ENCODE measurements at places on chromosomes 13 and 19. TPM values are rescaled to one million over a fixed set of nuclear protein-coding genes. Genes with fewer than 3 reads are reported as not detected.

Gene ZNF681
- polyA plus RNA-seq = 6.9 TPM

Gene MYH14
- polyA plus RNA-seq = 0.71 TPM

Gene ASF1B
- polyA plus RNA-seq = 19.4 TPM

Gene JAK3
- 2.3 TPM for polyA plus RNA-seq

Gene APC2
- 1.3 TPM for polyA plus RNA-seq

Gene URAD
- polyA plus RNA-seq = not detected

Gene MIPEP
- 9.2 TPM for polyA plus RNA-seq

Gene TGFBR3L
- 0.24 TPM for polyA plus RNA-seq

GRCh38 chr13:98761126-98761985, 8.9 kb upstream of the SLC15A1 start:
- DNase-seq = no peak

DNA sequence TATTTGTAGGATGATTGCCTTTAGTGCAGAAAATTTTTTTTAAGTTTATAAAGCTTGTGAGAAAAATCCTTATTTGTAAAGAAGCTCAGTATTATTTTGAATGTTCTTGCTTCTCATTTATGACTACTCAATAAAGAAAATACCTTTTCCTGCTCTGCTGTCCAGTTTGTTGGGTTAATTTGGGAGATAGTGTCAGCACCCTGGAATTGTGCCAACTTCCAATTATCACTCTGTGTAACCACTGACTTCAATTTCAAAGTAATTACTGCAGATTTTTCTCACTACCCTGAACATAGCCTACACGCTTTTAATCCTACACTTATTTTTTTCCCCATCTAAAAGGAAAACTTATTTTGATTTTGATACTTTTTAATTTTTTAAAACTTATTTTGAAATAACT, 93.1 kb downstream of the GGACT start:
- no peak for DNase-seq

- no peak for DNase-seq
Measured at GRCh38 chr13:37686501-37686900, 87.9 kb upstream of the POSTN start.

GRCh38 chr13:73954808-73955207, 179.4 kb downstream of the KLF12 start:
- no peak for DNase-seq

DNA sequence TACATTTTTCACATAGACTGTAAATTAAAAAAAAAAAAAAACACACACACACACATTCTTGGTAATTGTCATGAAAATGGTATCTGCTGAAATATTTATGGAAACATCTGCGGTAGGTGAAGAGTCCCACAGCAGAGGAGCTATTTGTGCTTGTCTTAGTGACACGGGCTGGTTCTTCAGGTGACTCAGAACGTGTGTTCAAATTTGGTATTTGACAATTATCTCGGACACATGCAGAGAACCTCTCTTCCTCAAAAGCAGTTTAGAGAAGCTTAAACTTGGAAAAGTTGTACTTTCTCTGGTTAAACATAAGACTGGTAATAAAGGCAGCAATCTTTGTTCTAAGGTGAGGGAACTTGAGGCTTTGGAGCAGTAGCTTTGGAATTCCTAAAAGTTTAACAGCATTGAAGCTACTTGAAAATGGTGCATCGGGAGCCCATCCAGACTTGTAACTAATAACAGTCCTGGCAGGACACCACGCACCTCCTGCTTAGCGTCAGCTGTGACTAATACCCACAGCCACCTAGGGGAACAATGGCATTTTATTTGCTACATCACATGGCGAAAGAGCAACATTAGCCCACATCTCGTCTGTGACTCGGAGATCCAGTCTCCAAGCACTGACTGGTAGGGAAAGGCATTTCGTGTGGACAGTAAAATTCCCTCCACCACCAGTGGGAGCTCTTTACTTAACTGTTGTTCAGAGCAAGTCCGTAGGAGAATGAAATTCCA, 1505.1 kb upstream of the SLC10A2 start:
- peak; percentile 61 for DNase-seq

DNA sequence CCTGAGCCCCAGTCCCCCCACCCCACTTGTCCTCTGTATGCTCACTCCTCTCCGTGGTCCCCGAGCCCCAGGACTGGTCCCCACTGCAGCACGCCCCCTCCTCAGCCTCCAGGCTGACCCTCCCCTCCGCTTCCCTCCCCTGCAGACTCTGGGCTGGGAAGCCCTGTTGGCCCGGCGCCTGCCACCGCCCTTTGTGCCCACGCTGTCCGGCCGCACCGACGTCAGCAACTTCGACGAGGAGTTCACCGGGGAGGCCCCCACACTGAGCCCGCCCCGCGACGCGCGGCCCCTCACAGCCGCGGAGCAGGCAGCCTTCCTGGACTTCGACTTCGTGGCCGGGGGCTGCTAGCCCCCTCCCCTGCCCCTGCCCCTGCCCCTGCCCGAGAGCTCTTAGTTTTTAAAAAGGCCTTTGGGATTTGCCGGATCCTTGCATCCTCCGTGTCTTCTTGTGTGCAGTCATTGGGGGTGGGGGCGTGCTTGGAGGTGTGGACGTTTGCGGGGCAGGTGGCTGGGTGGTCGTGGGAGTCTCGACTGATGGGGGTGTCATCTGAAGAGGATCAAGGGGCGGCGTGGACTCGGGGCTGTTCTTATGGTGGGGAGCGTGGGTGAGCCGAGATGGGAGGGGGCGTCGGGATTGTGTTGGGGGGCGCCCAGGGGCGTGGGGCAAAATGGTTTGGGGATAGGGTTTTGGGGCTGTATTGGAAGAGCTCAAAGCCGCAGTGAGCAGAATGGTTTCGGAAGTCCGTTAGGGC, 3.5 kb downstream of the PTGER1 start:
- DNase-seq = no peak

GRCh38 chr19:4534836-4535658, at the start of gene PLIN5:
TSS of gene PLIN5 (minus strand) at chr19:4535224. CDS start at chr19:4534074, 1,150 bp downstream.
- peak; percentile 65 for DNase-seq

GRCh38 chr13:42696191-42696590, 85.2 kb upstream of the FAM216B start:
- DNase-seq = no peak

DNA sequence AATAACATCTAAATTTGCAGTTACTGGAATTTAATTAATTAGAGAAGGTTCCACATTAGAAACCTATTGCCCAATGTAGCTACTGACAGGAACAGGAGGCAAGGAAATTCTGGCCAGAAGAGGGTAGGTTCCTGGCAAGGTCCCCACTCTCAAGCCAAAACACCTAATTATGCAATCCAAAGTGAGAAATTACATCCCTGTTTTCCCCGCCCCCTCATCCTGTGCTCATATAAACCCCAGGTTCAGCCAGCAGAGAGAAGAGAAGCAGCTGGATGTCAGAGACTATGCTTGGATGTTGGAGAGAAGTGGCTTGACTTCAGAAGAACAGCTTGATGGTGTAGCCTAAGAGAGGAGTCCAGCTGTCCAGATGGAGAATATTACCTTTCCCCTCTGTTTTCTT, 951.3 kb upstream of the PRR20A start:
- no peak for DNase-seq

- DNase-seq = no peak
Measured at GRCh38 chr19:38663957-38664502, 16.6 kb downstream of the ACTN4 start.

DNA sequence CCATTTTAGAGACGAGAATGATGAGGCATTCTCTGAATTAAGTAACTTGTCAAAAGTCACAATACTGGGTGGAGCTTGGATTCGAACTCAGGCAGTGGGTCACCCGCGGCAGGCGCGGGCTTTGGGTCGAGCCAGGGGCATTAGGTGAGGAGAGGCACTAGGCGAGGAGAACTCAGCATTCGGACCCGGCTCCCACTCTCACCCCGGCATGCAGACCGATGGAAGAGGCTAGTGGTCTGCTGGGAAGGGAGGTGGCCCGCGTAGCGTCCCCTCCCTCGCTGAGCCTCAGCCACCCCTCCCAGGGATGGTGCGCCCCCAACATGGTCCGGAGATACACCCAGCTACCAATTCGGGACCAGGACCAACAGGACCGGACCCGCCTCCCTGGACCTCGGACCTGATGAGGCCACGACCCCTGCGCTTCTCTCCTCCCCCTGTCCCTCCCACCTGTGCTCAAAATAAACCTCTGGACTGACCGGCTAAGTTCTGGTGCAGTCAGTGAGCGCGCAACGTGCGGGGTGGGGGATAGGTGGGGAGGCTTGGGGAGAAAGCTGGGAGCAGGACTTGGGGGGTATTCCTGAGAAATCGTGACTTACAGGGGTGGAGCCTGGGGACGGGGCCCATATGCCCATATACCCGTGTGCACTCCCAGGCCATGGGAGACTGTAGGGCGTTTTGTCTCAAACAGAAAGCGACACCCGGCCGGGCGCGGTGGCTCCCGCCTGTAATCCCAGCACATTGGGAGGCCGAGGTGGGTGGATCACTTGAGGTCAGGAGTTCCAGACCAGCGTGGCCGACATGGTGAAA, 1.3 kb upstream of the SNAPC2 start:
- DNase-seq = no peak

GRCh38 chr13:32051156-32051555, 19.6 kb downstream of the FRY start:
- DNase-seq = no peak

- no peak for DNase-seq
Measured at GRCh38 chr13:28246891-28247290, 108.5 kb downstream of the PAN3 start.

DNA sequence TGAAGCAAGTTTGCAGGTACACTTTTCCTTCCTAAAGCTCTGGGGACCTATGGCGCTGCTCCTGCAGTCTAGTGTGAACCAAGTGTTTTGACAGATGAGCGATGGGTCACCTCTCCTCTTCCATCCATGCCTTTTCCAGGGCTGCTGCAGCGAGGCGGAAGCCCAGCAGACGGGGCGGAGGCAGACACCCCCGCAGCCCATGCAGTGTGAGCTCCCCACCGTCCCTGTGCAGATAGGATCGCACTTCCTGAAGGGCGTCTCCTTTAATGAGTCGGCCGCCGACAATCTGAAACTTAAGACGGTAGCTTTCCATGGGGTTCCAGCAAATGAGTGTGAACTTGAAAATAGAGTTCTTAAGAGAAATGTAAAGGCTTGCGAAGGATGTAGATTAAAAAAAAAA, 37.1 kb upstream of the GPI start:
- DNase-seq = no peak

- no peak for DNase-seq
Measured at GRCh38 chr13:101127741-101128353, 288.5 kb downstream of the NALCN start.

GRCh38 chr13:45398877-45399276, 19.3 kb downstream of the SLC25A30 start:
- no peak for DNase-seq

DNA sequence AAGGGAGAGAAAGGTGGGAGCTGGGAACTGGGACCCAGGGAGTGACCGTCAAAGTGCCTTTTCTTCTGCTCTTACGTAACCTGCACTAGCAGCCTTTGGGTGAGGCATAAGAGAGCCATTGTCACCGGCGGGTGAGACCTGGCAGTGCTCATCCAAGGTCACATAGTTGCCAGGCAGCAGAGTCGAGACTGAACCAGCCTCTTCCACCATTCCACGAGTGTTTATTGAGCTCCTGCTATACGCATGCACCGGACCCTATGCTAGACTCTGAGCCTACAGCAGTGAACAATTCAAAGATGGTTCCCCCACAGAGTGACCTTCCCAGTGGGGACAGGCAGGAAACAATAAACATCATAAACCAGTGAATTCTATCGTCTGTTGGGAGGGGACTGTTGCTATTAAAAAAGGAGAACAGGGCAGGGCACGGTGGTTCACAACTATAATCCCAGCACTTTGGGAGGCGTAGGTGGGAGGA, 18.6 kb upstream of the STRN4 start:
- DNase-seq = no peak

- DNase-seq = no peak
Measured at GRCh38 chr13:35473206-35473775, 3.2 kb downstream of the MAB21L1 start.

- no peak for DNase-seq
Measured at GRCh38 chr19:3420244-3420755, 53.9 kb downstream of the NFIC start.

GRCh38 chr13:98476538-98476966, 100.4 kb downstream of the STK24 start:
- no peak for DNase-seq

Measured in left renal pelvis (tissue), 4 donors.